ENCODE measurements at places on chromosomes 3 and 15.

DNA sequence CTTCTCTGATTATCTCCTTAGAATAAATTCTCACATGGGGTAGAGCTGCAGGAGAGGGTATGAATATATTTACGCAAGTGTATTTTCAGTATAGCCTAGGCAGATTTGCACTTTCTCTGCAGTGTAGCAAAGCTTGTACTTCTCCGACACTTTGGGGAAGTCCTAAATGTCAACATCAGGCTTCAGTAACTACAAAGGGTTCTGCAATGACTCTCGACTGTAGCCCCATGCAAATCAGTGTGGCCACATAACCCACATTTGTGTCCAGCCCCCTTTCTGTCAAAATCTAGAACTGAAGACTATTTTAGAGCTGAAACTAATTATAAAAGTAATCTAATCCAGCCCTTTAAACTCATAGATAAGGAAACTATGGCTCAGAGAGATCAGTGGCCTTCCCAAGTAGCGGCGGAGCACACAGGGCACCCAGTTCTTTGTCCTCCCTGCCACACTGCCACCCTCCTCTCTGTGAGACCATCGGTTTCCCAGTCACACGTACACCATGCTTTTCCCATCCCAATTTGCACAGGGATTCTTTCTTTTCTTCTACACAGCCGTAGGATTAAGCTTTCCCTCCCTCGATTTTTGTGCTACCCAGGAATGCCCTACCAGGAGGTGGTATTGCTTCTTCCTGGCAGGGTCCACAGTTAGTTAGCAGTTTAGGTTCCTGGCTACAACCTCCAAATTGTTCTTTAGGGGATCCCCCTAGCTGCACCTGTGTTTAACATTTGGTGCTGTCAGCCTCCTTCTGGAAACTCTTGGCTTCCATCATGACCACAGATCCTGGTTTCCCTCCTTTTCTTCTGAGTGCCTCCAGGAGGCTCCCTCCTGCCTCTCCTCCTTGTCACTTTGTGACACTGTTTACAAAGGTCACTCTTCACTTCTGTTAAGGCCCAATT is 22.9 kb downstream of the MRAS start:
- DNase-seq: no peak

- no peak for DNase-seq
Observed at GRCh38 chr15:89587955-89588354, 12.7 kb downstream of the TICRR start.

DNA sequence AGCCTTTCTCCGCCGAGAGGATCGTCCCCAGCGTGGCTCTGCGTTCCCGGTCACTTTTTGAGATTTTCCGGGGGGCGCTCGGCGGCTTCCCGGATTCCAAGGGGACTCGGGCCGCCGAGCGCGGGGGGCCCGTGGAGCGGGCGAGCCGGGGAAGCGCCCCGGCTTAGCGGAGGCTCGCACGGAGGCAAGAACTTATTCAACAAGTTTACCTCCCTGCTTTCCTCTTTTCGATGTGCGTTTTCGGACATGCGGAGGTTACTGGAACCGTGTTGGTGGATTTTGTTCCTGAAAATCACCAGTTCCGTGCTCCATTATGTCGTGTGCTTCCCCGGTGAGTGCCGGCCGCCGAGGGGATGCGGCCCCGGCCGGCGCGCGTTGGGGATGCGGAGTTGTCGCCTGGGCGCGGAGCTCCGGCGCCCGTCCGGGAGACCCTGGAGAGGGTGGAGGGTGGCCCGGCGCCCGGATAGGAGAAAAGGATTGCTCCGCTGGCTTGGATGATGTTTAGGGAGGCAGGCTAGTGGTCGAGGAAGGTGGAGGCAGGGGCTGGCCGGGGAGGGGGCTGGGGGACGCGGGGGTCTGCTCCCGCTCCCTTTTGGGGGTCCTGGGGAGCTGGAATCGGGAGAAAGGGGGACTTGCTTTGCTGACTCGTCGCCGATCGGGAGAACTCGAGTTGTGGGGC is 810 bp downstream of the PTPRG start:
- DNase-seq: no peak

DNA sequence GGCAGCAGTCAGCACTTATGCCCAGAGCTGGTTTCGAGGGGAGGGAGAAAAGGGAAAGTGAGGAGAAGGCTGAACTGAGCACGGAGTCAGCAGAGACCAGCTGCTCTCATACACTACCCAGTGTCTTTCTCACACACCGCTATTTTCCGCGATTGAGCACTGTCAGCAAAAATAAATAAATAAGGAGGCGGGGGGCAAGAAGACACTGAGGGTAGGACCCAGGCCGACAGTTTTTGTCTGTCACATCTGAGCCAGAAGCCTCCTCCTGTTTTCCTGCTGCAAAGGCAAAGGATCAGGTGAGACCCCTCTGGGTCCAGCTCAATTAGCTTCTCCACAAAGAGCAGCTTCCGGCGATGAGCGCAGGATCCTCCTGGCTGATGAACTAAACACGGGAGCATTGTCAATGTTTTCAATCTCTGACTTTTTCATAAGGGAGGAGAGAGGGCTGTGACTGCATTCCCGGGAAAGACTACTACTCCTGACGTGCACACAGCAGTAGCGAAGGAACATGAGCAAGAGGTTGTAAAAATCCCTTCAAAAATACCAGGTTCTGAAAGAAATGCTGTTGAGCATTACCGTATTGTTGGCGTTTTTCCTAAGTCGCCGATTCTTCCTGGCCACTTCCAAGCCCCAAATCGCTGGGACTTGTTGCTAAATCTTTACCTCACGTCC is 1.3 kb downstream of the FRMD5 start:
- no peak for DNase-seq

GRCh38 chr3:194485881-194486539 is 792 bp downstream of the ATP13A3 start:
- peak; percentile 43 for DNase-seq

- DNase-seq: no peak
Observed at GRCh38 chr3:45092132-45093031, 53.8 kb downstream of the CDCP1 start.

DNA sequence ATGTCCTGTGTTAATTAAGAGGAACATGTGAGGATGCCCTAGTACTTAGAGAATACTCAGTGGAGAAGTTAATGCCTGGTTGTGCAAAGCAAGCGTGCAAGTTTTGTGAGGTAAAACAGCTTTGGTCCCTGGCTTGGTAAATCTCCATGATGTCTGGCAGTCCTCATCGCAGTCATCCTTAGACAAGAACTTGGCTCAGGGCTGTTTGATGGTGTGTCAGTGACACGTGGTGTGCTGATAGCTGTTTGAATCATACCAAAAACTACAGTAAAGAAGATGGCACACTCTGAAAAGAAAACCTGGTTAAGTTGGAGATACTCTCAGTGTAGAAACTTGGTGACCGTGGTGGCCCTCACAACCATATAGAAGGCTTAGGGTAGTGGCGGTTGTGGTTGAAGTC is 361.7 kb downstream of the FEZF2 start:
- DNase-seq: no peak

DNA sequence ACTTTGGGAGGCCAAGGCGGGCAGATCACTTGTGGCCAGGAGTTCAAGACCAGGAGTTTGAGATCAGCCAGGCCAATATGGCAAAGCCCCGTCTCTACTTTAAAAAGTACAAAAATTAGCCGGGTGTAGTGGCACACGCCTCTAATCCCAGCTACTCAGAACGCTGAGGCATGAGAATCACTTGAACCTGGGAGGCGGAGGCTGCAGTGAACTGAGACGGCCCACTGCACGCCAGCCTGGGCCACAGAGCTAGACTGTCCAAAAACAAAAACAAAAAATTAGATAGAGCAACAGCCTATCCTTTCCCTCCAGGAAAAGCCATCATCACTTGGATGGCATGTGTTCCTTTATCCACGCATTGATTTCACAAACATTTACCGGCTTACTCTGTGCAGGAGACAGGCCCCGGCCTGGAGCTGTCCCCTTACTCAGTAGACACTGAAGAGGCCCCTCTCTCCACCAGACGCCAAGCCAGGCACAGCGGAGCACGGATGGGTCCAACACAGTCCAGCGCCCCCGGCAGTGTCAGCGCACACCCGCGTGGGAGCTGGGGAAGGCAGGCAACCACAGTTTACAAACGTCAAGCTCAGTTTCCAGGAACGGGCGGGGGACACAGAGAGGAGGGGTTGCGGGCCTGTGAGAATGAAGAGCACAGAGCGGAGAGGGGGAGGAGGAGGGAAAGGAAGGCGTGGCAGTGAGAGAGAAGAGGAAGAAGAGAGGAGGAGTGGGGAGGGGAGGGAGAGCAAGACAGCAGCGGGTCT is 3.1 kb downstream of the GP5 start:
- peak; percentile 40 for DNase-seq

GRCh38 chr3:131772269-131773026 is 262.4 kb downstream of the CPNE4 start:
- DNase-seq: no peak

- DNase-seq: no peak
Observed at GRCh38 chr15:63501256-63502089, 2.9 kb upstream of the USP3 start.

- DNase-seq: no peak
Observed at GRCh38 chr3:116288485-116288884, 156.8 kb downstream of the LSAMP start.

- DNase-seq: no peak
Observed at GRCh38 chr15:99963976-99964375, 230.7 kb upstream of the LYSMD4 start.

DNA sequence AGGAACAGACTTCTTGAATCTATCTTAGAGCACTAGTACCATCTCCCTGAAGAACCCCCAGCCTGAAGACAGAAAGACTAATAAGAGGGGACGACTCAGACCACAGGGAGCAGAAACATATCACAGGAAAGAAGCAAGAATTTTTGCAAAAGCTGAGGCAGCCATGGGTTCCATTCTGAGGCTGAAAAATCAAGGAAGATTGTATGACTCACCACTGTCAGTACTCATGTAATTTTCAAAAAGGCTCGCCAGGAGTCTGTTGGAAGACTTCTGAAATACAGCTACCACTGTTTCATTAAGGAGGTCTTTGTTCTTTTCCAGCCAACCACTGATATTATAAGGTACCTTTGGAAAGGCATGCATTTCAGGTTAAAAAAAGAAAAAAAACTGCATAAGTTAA is 47.5 kb downstream of the MYH15 start:
- no peak for DNase-seq

DNA sequence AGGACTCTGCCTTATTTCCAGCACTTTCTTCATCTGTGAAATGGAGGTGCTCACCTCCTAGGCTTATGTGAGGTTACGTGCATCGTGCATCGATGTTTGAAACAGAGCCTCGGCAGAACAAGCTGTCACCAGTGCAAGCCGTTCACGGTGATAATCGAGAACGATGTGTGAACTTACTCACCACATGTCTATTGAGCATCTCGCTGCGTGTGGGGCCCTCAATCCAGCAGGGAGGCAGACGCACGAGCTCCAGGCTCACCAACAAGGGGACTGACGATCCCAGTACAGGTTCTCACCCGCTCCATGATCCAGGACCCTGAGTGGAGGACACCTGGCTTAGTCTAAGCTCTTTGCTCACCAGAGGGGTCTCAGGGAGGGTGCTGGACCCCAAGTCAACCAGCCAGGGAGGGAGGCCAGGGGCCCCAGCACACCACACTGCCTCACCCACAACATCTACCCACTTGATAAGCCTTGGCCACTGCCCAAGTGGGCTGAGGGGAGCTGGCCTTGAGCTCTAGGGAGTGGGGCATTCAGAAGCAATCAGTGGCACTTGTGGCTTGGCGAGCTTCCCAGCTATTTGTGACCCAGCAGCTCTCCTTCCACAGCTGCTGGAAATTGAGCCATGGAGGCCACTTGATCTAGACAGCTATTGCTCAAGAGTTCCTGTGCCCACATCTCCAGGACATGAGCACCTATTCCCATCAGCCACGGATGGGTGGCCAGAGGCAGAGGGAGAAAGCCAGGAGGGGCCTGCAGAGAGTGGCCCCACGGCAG is 34.4 kb upstream of the SLC6A1 start:
- DNase-seq: no peak

DNA sequence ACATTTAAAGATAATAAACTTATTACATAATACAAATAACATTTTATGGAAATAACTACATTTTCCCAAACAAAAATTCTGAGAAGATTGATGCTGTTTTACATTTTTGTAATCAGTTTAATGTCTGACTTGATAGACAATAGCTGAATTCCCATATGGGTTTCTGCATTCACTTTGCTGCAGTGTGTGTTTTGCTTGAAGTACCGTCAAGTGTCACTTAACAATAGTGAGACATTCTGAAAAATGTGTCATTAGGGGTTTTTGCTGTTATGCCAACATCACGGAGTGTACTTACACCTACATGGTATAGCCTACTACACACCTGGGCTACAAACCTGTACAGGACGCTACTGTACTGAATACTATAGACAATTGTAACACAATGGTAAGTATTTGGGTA is 57.5 kb downstream of the USF3 start:
- no peak for DNase-seq

- DNase-seq: no peak
Observed at GRCh38 chr15:67170143-67170925, 84.1 kb downstream of the AAGAB start.
